ENCODE measurements at places on chromosomes 11 and 22.

- DNase-seq = no peak
These were observed 17.1 kb upstream of the TH start for GRCh38 chr11:2188745-2189144.

DNA sequence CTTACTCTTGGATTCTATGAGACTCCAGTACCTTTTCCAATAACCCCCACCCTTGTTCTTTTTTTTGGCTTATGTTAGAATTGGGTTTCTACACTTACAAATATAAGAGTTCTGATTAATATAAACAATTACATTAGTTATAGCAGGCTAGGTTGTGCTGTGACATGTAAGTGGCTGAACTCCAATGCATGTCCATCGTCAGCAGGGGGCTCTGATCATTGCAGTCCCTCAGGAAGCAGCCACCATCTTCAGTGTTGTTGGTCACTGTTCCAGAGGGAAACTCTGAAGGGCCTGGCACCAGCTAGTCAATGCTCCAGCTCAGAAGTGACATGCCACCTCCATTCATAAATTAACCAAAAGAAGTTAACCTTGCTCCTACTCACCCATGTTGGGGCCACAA is 5.6 kb downstream of the LIPT2 start:
- no peak for DNase-seq

- no peak for DNase-seq
These were observed 13.1 kb downstream of the MRGPRG start for GRCh38 chr11:3205261-3206155.

DNA sequence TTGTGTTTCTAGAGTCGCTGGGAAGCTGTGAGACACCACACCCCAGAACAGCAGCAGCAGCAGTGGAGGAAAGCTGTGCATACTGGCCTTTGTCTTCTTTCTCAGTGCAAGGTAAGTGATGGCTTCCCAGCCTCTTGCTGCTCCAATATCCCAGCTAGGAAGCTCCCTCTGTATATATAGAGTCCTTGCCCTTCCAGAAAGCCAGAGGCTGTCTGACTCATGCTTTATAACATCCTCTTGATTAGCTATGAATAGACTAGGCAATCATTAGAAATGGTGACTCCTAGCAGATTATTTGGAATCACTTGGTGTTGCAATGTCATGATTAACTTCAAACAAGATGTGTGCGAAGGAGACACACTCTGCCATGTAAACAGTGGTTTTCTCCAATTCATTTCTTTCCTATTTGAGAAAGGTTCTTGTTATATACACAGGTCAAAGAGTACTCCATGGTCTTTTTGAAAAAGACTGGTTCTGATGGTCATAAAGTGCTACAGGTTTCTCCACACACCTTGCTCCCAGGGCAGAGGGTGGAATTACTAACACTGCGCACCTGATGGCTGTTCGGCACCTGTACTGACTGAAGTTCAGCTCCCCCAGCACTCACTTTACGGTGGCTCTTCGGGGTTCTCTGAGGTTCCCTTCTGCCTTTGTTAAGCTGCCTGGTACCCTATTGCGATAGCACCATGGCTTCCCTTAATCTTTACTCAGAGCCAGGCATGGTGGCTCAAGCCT is at the start of gene MMP1:
MMP1 (minus strand) TSS at position 149 of the 735 bp plus-strand sequence; CDS start at position 81, 68 bp downstream.
- DNase-seq = peak; percentile 77

DNA sequence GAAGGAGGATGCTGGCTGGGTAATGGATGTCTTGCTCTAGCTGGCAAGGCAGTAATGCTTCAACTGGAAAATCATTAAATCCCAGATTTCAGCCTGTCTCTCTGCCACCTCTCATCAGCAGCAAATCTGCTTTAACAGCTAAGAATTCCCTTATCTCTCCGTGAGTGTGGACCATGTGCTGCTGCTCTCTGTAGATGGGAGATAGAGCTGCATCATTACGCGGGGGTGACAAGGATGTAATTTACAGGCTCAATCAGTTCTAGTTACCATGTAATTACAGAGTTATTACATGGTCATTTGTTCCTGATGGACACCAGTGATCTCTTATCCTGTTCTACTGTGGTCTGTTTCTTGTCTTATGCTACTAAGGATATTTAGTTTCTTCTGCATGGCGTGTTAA is 665.4 kb downstream of the NTM start:
- no peak for DNase-seq

GRCh38 chr11:613369-613968 is 2.3 kb downstream of the IRF7 start:
- DNase-seq = peak; percentile 37

GRCh38 chr11:45889966-45890365 is 4.5 kb downstream of the MAPK8IP1 start:
- no peak for DNase-seq

- peak; percentile 59 for DNase-seq
These were observed 12.2 kb upstream of the OR52D1 start for GRCh38 chr11:5476186-5476819.

DNA sequence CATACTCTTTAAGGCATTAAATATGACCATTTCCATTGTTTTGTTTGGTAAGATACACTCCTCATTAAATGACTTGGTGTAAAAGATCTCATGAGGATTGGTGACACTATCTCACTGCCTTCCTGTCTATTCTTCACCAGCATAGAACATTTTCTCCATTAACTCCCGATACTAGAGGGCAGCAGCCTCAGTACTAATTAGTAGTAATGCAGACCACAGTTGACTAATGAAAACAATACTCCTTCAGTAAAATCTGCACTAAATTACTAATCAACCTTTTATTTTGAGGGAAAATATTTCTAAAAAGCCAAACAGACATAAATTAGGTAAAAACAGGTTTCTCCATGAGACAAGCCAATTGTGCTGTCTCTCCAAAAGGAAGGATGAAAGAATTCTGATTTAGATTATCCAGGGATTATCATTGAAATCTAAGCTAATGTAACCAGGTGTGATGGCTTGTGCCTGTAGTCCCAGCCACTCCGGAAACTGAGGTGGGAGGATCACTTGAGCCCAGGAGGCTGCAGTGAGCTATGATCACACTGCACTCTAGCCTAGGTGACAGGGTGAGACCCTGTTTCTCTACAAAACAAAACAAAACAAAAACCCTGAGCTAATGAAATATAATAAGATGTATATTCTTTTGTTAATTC is 9.4 kb downstream of the PGM2L1 start:
- DNase-seq = peak; percentile 41

- no peak for DNase-seq
These were observed 483 bp upstream of the HYLS1 start for GRCh38 chr11:125886997-125887372.

DNA sequence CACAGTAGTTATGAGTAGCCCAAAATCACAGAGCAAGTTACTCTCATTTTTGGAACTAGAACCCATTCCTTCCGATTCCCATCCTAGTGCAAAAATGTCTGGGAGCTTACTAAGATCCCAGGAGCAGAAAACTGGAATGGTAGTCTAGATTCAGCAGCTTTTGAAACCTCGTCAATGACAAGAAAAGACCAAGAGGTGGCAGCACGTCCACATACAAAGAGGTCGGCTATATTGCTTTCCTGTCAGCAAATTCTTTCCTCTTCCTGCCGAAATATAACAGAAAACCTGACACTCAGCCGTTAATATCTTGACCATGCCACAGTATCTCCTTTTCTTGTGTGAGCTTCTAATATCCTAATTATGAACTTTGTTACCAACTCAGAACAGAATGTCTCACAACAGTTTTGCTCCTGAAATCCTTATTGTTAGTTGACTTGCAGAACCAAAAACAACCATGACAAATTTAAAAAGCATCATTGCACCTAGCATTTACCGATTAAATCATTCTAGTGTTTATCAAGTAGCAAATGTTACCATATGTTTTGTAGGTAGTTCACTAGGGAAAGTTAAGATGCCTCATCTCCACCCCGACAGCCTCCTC is 92.8 kb upstream of the OR9G4 start:
- peak; percentile 36 for DNase-seq

- DNase-seq = peak; percentile 9
These were observed 82.1 kb downstream of the ARHGAP42 start for GRCh38 chr11:100769165-100769564.

GRCh38 chr22:48538291-48538820 is 1289.3 kb downstream of the BRD1 start:
- no peak for DNase-seq

- DNase-seq = no peak
These were observed 98.1 kb downstream of the SIK3 start for GRCh38 chr11:117000014-117000737.

DNA sequence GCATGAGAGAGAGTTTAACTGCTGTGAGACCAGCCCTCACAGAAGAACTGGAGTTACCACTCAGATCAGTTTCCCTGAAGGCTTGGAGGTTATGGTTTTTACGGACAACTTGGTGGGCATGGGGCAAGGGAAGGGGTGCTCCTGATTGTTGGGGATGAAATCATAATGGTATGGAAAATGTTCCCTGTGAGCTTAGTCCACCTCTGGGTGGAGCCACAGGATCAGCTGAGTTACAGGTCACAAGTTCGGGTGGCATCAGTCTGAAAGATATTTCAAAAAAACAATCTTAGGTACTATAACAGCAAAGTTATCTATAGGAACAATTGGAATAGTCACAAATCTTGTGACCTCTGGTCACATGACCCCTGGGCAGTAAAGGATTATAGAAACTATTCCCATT is 162.9 kb downstream of the DLG2 start:
- no peak for DNase-seq

DNA sequence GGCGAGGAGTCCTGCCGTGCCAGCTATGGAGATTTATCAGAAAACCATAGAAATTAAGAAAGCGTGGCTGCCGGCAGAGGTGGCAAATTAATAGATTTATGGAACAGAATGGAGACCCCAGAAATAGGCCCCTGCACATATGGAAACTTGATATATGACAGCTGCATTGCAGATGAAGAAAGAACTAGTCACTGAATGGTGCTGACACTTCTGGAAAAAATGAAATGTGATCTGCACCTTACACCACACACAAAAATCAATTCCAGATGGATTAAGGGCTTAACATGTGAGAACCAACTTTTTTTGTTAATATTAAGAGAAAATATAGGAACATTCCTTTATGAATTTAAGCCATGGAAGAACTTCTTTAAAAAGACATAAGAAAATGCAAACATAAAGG is 40.3 kb upstream of the TSKU start:
- DNase-seq = peak; percentile 70

DNA sequence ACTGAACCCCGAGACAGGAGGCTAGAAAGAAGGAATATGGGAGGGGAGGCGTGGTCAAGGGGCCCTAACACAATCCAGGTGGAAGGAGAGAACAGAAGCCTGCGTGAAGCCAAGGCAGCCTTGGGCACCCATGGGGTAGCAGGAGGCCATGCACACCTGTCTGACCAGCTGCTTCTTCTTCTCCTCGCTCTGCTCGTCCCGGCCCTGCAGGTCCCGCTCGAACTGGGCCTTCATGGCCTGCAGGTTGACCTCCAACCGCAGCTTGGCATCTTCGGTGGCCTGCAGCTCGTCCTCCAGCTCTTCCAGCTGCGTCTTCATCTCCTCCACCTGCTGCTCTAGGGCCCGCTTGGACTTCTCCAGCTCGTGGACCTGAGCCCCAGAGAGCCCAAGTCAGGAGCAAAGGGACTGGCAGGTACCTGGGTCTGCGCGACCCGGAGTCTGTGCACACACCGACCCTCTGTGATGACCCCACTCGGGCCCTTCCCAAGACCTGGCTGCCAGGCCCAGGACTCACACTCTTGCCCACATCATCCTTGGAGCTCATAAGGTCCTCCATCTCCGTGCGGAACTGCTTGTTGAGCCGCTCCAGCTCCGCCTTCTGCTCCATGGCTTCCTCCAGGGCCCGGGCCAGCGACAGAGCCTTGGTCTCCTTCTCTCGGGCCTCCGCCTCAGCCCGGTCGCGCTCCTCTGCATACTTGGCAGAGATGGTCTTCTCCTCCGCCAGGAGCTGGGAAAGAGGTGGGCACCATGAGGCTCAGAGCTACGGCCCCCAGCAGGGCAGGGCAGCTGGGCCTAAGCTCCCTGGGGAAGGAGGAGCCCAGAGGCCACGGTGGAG is 35.9 kb downstream of the APOL1 start:
- DNase-seq = no peak

DNA sequence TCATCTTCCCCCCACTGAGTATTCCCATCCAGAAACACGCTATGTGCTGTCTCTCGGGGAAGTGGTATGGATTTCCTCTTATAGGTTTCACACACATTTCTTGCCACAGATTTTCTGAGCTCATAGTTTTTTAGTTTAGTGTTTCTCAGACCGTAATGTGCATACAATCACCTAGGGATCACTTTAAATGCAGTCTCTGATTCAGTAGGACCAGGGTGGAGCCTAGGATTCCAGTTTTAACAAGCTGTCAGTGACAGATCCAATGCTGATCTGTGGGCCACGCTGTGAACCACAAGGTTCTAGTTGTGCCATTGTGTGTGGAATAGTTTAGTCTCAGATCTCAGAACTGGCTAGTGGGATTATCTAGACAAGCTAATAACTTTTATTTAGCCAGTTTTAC is 23.7 kb upstream of the CXCR5 start:
- DNase-seq = no peak

GRCh38 chr22:49955581-49956417 is 4.8 kb upstream of the PIM3 start:
- DNase-seq = no peak

- no peak for DNase-seq
These were observed 24.6 kb downstream of the SDHAF2 start for GRCh38 chr11:61454520-61454919.

DNA sequence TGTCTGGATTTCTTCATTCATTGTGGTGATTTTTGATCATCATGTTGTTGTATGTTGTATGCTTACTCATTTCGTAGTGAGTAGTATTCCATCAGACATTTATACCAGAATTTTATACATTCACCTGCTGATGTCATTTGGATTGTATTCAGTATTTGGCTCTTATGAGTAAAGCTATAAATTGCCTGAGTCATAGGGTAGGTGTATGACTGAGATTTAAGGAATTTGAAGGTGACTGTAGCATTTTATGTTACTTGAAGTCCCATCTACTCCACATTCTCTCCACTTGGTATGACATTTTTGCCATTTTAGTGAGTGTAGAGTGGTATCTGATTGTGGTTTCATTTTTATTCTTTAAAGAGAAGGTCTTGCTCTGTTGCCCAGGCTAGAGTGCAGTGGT is 548.2 kb downstream of the TBC1D22A start:
- no peak for DNase-seq

DNA sequence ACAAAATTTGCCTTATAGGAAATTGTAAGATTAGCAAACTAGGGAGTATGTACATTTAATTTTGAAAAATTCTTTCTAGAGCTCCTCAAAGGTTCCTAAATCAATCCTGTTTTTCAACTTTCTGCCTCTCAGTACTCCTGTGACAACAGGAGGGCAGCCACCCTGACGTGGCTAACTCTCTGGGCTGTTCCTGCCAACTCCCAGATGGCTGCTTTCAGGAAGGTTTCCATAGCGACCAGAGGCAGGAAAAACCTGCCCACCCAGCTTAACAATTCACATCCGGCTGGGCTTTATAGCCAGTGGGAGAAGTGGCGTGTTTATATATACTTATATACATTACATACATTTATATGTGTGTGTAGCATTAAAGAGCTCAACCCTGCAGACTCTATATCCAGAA is 26.5 kb downstream of the SGSM3 start:
- peak; percentile 77 for DNase-seq

GRCh38 chr22:38657045-38657909 is 839 bp downstream of the CBY1 start:
- peak; percentile 56 for DNase-seq

DNA sequence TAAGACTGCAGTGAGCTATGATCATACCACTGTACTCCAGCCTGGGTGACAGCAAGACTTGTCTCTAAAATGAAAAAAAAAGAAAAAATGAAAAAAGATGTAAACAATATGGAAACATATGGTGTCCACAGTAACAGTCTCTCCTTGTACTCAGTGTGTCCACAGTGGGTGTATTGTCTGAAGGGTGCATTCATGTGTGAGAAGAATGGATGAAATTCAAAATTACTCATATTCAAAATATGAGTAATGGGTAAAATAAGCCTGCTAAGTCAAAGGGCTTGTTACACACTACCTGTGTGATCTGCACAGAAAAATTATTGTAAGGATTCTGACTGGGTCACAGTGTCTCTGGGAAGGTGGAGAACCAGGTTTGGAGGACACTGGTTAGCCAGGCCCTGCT is 26.9 kb downstream of the PPFIA1 start:
- DNase-seq = no peak
